K562 (cell line): ENCODE measurements at places on chromosomes 13 and 19.

DNA sequence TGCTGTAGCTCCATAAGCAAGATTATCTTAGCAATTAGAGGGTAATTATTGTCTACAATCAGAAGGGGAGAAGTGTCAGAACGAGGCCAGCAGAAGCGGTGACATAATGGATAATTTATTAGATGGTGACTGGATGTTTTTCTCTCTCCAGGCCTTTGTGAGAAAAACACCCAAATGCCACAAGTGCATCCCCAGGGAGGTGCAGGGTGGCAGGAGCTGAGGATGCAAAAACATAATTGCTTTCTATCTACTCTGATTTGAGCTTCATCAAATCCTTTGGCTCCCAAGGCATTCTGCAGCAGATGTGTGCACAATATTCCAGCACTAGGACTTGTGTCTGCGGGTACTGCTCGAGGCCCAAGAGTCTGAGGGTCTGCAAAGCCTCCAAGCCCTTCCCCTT is 220.1 kb upstream of the SERP2 start:
- no peak for DNase-seq

DNA sequence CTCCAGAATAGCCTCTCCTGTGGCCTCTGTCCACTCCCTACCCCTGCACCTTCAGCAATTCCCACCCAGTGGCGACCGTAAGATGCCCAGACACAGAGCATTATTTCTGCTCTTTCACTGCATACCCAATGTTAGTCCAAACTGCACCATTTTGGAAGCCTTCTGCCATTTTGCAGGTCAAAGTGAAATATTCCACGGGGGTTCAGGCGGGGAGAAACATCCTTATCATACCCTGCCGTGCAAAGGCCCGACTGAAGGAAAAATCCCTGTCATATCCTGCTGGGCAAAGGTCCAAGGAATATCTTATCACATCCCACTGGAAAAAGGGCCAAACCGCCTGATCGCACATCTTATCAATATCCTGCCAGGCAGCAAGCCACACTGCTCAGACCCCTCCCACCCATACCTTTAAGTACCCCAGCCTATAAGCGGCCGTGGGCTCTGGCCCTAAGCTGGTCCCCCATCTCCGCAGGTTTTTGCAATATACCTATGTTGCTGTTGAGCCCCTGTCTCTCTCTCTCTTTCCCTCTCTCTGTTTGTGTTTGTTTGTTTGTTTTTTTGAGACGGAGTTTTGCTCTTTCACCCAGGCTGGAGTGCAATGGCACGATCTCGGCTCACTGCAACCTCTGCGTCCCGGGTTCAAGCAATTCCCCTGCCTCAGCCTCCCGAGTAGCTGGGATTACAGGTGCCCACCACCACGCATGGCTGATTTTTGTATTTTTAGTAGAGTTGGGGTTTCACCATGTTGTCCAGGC is 18.2 kb downstream of the CLEC11A start:
- DNase-seq: peak; percentile 85

DNA sequence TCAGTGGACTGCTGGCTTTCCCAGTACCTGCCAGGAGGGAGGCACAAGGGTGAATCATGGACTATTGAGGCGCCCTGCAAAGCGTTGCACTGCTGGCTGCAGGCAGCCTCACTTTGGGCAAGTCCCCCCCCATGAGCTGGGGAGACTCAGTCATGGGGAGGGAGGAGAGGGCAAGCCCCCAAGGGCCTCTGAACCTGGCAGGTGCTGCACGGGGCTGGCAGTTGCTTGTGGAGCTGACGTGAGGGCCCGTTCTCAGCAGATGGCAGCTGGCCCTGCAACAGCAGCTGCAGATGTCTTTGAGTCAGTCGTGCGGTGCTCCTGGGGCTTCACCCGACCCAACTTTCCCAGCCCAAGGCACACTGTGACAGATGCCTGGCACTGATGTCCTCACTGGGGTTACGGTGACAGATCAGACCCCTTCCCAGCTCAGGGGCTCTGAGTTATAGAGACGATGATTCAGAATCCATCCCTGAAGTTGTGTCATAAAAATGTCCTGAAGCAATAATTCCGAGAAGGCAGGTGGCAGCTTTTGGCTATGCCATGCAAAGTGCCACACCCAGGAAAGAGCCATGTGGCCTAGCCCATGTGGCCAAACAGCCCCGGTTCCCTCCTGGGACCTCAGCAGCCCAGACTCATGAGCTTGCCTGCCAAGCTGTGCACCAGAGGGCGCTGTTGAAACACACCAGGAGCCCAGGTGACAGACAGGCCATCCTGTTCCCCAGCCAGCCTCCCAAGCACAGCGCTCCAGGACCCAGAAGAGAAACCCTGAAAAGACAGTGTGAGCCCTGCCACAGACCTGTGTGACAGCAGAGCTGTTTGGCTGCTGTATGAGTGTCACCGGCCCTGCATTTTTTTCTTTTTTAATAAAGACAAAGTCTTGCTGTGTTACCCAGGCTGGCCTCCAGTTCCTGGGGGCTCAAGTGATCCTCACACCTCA is 53.6 kb upstream of the LDLR start:
- peak; percentile 86 for DNase-seq

DNA sequence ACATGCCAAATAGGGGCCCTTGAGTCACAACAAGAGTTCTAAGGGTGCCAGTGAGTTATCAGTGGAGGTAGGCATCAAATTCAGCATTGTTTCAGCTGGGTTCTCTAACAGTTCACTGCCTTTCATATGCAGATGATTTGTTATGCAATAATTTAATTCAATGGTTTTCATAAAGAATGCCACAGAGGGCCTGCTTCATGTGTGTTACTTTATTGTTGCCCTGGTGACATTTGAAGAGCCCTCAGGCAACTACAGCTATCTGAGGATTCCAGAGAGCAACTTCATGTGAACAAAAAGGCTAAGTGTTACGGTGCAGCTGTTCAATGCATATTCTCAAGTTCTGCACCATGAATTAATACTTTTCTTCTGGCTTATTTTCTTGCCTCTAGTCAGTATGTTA is 43.1 kb upstream of the STARD13 start:
- DNase-seq: no peak

DNA sequence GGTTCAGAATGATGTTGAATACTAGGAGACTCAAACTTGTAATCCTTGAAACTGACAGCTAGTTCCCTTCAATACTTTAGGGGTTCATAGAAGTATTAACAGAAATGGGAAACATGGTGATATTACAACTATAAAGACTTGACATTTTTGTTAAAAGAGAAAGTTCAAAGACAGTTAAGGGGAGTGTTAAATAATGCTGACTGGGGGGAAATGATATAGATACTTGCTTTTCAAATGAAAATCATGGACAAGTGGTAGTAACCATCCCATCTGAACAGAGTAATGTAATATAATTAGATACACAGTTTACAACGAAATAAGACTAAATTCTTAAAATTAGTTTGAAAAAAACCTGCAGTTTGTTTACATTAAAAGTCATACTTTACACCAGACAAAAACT is 6.6 kb upstream of the EEF1AKMT1 start:
- no peak for DNase-seq

DNA sequence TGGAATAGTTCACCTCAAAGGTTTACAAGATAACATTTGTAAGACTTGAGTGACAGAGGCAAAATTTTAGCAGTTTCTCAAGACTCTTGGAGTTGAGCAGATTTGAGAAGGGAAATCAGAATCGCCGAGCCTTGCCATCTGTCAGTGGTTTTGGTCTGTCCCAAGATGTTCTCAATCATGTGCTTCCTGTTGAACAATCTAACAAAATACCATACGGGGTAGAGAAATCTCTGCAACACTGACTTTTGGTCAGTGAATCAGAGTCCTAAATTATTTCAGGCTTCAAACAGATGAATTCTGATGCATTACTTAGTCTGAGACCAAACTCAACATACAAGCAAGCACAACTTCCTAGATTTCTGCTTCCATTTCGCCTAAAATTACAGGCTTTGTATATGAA is 3.8 kb downstream of the KCTD12 start:
- DNase-seq: no peak

- peak; percentile 51 for DNase-seq
Observed at GRCh38 chr13:30355384-30355699, 48.0 kb upstream of the KATNAL1 start.

DNA sequence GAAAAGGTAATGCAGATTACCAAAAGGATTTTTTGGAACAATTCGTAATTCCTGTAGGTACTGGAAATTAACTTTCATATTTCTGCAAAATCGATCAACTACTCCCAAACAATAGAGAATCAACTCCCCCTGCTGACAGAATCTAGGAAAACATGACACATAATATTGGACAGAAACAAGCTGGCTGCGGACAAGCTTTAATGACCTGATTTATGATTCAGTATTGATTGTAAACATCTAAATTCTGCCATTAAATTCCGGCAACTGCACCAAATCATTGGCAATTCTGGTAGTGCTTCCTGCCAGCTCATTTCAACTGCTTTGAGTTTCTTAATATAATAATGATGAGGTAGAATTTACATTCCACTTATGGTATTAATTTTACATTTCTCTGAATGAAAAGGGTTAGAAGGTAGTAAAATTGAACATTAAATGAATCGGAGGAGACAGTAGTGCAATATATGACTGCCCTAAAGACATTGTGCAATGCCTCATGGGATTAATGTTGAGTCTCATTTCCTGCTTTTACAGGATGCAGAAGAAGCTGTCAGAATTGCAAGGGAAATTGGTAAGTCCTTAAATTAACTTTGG is 146.5 kb downstream of the PCCA start:
- DNase-seq: peak; percentile 25

DNA sequence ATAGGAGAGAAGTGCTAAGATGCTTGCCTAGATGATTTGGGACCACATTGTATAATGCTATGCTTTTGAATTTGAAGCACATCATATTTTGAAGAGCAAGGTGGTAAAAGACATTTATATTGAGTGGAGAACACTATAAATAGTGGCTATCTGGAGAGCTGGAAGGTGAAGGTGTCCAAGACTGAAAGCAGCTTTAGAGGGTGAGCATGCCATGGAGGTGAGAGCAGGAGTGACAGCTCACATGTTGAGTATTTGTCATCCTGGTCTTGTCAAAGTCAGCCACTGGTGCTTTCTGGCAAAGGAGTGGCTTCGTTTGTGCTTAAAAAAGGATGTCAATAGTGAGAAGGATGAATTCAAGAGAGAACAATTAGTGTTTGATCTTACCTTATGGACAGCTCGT is 225.9 kb downstream of the COG6 start:
- DNase-seq: no peak

- no peak for DNase-seq
Observed at GRCh38 chr13:113761136-113761535, 2.1 kb downstream of the TMEM255B start.

- no peak for DNase-seq
Observed at GRCh38 chr13:67518785-67519184, 288.6 kb upstream of the PCDH9 start.
